Activated T-cell treated with anti-CD3 and anti-CD28 coated beads for 24 hours (primary cell): ENCODE measurements at places on chromosomes 5 and 9.

- peak; percentile 15 for DNase-seq
Measured at GRCh38 chr5:170681013-170681433, 102.5 kb upstream of the GABRP start.

DNA sequence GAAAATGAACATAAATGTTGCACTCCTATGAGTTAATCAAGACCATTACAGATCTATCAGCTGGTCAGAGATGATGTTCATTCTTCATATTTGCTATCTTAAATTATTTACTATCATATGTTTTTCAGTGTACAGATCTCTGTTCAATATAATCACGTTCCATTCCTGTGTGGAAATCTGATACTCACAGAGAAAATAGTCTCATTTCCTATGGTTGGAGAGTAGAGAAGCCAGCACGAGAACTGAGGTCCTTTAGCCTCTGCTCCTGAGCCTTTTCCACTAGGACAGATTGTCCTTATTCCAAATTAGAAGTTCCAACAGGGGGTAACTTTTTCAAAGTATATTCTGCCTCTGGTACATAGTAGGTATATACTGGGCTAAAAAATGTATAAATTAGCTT, 29.2 kb downstream of the UGCG start:
- no peak for DNase-seq

DNA sequence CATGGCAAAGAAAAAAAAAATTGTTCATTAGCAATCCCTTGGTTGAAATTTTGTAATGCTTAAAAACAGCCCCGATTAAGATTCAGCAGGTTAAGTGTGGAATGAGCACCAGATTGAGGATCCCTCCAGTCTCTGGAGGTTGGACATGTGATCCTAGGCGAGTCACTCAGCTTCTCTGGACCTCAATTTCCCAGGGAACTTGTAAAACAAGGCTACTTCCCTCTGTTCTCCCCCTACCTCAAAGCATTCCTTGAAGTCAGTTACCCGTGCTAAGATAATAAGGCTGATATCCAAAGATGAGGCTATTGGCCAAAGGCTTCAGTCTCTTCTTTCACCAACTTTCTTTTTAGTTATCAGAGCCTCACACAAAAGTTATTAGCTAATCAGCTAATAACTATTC, 2.9 kb downstream of the KLHL3 start:
- DNase-seq: no peak

DNA sequence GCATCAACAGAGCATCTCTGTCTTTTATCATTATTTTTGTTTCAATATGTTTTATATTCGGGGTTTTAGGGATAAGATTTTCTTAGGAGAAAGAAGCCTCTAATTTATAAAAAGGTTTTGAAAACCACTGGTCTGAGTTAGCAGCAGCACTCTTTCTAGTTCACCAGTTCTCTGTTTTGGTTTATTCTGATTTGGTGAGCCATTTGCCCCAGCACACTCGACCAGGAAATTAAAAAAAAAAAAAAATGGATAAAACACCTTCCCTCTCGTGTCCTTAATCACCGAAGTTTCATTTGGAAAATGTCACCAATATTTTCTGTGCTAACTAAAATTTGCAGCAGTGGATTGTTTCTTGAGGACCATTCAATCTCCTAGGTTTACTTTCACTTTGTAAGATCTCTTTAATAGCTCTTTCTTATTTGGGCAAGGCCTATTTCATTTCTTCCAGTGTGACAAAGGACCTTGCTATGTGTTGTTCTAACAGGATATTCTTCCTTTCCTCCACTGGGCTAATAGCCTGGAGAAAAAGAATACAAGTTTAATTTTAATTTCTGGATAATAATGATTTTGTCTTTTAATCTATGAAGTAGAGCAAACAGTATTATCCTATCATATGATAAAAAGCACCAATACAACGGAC, 57.8 kb upstream of the ANXA1 start:
- no peak for DNase-seq

GRCh38 chr5:155728857-155729683, 597.9 kb upstream of the SGCD start:
- no peak for DNase-seq

DNA sequence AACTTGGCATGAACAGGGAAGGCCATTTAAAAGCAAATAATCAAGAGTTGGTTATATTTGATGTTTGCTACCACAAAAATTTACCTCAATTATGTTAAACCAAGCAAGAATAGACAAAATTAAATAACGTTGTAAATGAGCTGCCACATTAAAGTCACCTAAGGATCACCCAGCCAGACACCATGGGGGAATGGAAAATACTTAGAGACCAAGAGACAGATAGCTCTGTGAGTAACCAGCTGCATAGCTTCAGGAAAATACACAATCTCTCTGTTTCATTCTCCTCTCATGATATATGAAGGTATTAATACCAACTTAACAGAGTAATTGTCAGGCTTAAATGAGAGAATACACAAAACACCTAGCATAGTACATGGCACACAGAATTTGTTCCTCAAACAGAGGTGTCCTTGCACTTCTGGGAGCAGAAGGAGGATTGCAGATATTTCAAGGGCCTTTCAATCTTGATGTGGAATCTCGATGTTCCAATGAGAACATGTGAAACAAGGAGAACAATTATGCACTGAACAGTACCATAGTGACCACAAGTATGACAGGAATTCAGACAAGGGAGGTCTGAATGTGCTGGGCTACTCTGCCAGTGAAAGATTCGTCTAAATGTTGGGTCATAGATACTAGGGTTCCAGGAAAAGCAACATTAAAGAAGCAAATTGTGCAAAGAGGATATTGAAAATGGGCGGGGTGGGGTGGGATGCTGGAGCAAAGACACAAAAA, 18.6 kb downstream of the JAKMIP2 start:
- DNase-seq: no peak

GRCh38 chr5:147487031-147487750, 22.7 kb downstream of the DPYSL3 start:
- no peak for DNase-seq

GRCh38 chr9:131851414-131851813, 111.5 kb upstream of the RAPGEF1 start:
- no peak for DNase-seq

GRCh38 chr9:138024131-138024530, 146.5 kb downstream of the CACNA1B start:
- DNase-seq: no peak

- no peak for DNase-seq
Measured at GRCh38 chr5:136020001-136020382, 8.8 kb upstream of the TGFBI start.

DNA sequence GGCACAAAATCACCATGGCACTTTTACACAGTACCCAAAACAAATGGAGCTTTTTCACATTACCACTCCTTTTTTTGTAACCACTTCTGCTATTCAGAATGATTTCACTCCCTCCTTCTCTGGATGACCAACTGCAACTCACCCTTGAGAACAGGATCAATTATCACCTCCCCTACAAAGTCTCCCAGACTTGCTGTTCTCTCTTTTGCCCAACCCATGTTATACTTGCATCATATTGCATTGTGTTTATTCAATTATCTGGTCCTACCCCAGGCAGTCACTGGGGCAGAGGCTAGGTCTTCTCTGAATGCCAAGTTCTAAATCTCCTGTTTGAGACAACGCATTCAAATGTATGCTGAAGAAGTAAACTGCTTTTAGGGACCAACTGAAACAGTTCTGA, 96.0 kb downstream of the GPR21 start:
- DNase-seq: no peak

DNA sequence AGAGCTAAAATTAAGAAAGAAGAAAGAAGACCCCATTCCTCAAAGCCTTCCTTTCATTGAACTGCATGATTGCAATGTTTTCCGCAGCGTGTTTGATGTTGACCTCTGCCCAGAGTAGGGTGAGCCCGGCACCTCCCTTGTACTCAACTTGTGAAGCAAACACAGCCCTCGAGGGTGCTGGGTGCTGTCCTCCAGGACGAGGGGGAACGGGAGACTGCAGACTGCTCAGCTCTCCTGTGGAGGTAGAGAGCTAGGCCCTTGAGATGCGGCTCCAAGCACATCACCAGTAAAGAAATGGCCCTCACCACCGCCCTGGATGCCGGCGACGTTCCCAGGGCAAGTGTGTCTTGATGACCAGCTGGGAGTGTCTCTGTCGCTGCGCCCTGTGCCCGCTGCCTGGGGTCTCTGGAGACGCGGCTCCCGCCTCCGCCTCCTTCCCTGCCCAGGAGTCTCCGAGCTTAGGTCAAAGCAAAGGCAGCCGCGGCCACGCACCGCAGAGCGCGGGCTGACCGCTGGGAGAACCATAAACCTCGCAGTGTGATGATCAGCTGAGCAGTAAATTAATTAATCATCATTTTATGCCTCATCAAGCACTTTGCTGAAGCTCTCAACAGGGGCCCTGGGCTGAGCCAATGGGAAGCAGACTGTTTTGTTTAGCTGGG, 108.7 kb downstream of the IRX2 start:
- no peak for DNase-seq

- no peak for DNase-seq
Measured at GRCh38 chr9:111691672-111692329, 30.4 kb downstream of the GNG10 start.

GRCh38 chr9:114677418-114677817, 4.6 kb downstream of the TEX48 start:
- DNase-seq: no peak

- no peak for DNase-seq
Measured at GRCh38 chr5:34496701-34497469, 159.2 kb upstream of the RAI14 start.

GRCh38 chr5:125409234-125409860, 662.9 kb upstream of the ZNF608 start:
- DNase-seq: no peak

DNA sequence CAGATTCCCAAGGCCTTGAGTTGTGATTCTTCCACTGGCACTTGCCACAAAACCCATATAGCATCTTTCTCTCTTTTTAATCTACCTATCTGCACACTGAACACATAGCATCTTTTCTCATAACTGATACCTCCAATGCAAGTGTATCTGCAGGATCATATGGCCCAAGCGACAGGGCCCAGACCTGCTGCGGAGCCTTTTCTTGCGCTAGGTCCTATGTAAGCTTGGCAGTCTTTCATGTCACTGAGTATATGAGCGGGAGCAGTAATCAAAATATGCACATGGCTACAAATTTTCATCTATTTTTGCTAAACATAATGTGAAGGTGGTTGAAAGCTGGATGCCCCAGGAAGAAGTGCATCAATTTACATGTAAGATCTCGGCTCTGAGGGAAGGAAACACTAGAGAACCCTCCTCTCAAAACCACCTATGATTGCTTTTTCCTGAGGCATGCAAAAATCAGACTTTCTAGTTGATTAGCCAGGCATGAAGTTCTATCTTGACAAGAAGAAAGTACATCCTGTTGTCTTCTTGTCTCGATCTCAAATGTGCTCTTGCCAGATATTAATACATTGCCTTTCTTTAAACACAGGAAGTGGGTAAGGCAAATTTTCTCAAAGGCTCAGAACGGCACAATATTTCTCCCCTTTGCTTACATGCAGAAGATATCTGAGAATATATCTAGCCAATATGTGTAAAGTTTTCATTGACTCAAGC, 26.9 kb upstream of the CEMIP2 start:
- DNase-seq: no peak

DNA sequence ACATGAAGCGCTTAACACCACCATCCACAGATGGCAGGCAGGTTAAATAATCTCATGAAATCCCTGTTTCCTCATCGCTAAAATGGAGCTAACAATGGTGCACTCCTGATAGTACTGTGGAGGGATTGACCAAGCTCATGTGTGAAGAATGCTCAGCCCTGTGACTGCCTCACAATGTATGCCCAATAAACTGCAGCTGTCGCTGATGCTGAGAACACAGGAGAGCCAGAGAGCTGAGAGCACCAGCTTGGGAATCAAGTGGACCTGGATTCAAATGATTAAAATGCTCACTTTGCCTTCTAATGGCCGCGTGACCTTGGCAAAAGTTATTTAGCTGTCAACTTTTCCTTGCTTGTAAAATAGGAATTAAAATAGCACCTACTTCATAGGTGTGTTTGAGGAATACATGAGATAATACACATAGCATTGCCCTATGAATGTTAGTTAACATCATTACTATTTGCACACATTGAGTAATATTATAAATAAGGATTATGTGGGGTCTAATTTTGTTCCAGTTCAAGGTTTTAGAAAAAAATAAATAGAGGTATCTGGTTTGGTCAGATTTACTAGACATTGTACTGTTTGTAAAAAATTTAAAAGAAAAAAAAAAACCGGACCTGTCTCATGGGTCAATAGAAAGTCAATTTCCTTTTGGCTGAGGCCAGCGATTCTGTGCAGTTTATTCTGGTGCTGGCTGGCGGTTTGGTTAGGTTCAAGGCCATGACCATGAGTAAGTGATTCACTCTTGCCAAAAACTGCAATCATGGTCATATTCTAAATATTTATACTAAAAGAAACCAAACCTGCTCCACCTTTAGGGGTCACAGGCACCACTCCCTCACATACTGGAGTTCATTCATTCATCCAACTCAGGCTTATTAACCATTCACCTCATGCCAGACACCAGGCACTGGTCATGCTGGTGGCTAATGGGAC, 101.3 kb downstream of the SH3TC2 start:
- no peak for DNase-seq

DNA sequence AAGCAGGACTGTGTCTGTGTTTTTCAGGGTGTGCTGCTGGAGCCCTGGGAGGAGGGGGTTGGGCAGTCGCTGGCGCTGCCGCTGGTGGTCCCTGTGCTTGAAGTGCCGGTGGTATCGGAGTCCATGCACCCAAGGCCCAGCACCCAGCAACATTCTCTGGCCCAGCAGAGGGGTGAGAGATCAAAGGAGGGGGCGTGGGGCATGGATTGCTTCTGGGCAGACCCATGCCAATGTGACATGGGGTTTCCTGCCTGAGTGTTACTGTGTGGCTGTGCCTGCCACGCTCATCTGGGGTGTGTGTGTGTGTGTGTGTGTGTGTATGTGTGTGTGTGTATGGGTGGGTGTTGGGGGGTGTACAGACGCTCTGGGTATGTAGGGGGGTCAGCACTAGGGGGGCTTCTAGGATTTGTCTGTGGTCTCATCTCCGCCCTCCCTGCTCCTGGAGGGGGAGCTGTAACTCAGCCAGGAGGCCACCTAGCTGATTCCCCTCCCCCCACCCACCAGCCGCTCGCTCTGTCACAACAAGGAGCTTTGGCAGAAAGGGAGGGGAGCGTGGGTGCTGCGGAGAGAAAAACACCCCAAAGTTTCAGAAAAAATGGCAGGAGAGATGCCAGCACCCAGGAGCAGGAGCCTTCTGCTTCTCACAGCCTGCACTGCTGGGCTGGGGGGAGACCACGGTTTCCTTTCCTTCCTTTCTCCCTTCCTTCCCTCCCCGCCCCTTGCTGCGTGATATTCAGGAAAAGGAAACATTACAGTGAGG, 35.9 kb upstream of the HSPA9 start:
- no peak for DNase-seq

DNA sequence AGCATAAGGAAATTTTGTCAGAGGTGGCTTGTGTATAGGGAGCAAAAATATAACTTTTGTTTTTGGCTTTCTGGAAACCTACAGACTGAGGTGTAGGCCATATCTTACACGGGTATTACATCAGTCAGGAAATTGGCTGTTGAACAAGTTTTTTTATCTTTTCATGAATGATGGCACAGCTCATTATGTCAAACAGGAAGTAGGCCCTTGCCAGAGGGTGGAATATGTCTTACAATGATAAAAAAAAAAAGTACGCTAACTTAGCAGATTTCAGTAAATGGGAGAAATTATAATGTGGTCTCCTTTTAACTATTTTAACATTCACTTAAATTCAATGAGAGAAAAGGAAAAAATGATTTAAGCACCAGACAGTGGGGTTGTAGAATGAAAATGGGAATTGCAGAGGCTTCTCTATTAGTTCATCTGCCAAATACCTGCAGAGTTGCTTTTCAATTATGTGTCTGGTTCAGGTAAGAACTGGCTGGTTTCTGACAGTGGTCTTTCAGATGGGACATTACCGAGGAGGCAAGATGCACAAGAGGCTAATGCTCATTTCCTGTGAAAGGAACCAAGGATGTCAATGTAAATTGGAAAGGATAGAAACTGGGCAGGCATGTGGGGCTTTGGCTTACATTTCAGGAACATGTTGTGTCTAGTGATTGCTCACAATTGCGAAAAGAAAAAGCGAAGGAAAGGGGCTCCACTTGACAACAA, 169.9 kb downstream of the NNT start:
- DNase-seq: no peak
